Right lobe of liver (tissue), 6 donors: ENCODE measurements at places on chromosomes 16 and 17. TPM values are rescaled to one million over a fixed set of nuclear protein-coding genes. Genes with fewer than 3 reads are reported as not detected.

DNA sequence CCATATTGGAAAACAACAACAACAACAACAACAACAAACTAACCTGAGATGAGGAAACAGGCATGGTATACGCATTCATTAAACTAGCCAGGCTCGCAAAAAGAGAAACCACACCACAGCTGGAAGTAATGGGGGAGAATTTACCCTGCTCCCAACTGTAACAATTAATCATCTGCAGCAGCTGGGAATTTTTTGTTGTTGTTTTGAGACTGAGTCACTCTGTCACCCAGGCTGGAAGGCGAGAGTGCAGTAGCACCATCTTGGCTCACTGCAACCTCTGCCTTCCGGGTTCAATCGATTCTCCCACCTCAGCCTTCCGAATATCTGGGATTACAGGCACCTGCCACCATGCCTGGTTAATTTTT, 16.3 kb downstream of the PRPSAP1 start:
- no peak for DNase-seq

HIC1 gene
- 4.7 TPM for total RNA-seq

DNA sequence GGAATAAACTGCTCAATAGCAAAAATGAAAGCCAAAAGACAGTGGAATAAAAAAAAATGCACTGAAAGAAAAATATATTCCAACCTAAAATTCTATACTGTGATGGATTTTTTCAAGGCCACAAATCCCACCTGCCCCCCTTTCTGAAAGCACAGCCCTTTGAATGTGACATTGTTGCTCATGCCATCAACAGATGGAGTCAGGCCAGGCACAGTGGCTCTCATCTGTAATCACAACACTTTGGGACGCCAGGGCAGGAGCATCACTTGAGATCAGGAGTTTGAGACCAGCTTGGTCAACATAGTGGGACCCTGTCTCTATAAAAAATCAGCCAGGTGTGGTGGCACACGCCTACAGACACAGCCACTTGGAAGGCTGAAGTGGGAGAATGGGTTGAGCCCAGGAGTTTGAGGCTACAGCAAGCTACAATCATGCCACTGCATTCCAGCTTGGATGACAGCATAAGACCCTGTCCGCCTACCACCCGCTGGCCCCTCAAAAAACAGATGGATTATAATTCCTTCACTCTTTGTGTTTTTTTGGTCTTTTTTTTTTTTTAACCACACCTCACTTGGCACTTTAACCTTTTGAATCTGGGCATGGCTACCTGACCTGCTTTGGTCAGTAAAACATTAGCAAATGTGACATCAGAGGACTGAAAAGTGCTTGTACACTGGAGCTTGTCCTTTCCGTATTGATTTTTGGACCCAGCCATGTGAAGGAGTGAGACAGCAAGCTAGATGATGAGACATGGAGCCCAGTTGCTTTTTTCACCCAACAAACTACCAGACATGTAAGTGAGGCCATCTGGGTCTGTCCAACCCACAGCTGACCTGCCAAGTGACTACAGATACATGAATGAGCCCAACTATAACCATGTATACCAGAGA, 36.3 kb downstream of the GLG1 start:
- no peak for DNase-seq

ZFP3 gene
- 0.81 TPM for total RNA-seq

DNA sequence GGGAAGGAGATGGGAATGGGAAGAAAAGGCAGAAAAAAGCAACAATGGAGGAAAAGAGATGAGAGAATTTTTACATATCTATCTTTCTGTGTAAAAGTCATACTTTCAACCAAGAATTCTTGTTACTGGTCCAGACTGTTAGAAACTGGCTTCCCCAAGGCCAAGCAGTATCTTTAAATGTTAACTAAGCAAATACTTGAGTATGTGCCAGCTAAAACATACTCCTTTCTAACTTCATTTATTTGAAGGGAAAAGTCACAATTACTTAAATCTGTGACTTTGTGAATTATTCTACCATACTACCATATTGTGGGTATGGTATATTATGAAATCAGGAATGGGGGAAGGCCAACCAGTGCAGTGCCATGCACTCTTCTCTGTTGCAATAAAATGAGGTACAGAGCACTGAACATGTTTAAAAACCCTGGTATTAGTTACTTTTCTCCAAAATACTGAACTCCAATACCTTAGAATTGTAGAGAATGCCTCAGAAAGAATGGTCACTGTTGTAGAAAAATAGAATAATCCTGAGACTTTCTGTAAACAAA, 92.3 kb upstream of the C17orf78 start:
- DNase-seq: no peak

DNA sequence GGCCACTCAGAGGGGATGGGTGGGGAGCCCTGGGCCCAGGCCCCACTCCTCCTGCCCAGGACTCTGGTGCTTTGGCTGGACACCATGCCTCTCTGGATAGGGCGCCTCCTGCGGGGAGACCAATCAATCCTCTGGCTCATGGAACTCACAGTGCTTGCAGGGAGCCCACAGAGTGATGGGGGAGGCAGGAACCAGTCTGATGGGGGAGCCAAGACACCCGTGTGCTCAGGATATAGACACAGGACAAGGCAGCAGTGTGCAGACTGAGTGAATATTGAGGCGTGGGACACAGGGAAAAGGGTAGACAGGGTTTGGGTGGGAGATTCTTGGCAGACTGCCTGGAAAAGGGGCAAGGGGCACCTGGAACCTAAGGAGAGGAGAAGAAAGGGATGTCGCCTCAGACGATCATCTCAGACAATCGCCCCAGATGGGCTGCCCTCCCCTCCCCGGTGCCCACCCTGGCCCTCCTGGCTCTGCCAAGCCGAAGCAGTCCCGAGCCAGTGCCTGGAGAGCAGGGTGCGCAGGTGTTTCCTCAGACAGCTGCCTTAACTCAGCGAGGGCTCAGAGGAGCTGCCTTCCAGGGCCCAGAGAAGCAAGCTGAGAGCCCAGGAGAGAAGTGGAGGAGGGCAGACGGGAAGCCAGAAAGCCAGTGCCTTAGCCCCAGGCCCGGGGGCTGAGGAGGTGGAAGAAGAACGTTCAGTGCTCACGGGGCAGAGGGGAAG, 37.4 kb upstream of the DLX4 start:
- no peak for DNase-seq

GRCh38 chr16:55835581-55835980, 2.7 kb upstream of the CES1 start:
- peak; percentile 62 for DNase-seq

CCL8 gene
- not detected for total RNA-seq

GRCh38 chr16:47477679-47478078, 16.5 kb downstream of the PHKB start:
- DNase-seq: no peak

GRCh38 chr17:48998587-48999440, 1.6 kb downstream of the IGF2BP1 start:
- DNase-seq: no peak

DNA sequence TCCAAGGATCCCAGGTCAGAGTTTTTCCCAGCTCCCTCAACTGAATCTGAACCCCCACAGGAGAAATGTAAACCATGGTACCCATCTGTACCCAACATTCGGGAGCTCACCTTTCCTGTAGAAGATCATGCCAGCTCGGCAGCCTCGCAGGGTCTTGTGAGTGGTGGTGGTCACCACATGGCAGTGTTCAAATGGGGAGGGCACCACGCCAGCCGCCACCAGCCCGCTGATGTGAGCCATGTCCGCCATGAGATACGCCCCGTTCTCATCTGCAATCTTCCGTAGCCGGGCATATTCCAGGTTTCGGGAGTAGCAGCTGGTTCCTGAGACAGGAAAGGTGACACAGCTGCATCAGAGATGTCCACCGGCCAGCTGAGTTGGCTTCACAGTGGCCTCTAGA, 23.4 kb downstream of the SHMT1 start:
- no peak for DNase-seq

DNA sequence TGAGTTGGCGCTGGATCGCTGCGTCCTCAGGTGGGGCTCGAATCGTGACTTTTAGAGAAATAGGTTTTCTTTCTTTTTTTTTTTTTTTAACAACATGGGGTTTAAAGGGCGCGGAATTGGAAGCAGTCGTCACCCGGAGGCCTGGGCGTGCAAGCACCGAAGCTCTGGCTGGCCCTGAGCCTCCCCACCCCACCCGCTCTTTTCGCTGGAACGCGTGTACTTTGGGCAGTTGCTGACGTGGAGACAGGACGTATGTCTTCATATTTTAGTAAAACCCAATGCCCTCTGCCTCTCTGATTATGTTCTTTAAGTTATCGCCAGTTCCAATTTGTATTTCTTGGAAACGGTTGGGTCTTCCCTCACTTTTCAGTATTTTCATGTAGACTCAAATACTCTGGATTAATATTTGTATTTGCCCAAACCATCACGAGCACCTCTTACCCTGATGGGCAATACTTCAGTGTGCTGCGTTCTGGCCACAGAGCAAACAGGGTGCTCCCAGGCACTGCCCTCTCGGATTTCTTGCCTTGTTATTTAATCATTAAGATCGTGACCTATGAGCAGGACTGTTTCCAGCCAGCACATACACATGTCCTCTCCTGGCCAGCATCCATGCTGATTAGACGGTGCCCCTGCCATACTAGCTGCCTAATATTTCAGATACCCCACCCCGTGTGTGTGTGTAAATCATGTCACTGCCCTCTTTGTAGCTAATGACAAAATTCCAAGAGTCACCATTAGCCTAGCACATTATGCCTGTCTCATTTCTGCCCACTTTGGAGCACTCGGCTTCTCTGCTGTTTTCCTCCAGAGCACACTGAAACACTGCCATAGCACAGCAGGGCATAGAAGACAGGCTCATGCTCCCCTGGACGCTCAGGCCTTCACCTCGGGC, 805 bp upstream of the C16orf95 start:
- DNase-seq: peak; percentile 70

- DNase-seq: peak; percentile 65
These were observed 71.5 kb downstream of the WWP2 start for GRCh38 chr16:69833357-69834282.

GRCh38 chr17:79699386-79700036, 31.2 kb upstream of the ENPP7 start:
- no peak for DNase-seq

- DNase-seq: no peak
These were observed 16.3 kb upstream of the BCAR1 start for GRCh38 chr16:75267631-75268264.

CACNG3 gene
- total RNA-seq: not detected

GRCh38 chr17:28878158-28878910, 19.2 kb downstream of the FLOT2 start:
- no peak for DNase-seq

DRC3 gene
- total RNA-seq: 0.25 TPM

GRCh38 chr16:71572497-71573116, 4.3 kb downstream of the TAT start:
- DNase-seq: no peak

DNA sequence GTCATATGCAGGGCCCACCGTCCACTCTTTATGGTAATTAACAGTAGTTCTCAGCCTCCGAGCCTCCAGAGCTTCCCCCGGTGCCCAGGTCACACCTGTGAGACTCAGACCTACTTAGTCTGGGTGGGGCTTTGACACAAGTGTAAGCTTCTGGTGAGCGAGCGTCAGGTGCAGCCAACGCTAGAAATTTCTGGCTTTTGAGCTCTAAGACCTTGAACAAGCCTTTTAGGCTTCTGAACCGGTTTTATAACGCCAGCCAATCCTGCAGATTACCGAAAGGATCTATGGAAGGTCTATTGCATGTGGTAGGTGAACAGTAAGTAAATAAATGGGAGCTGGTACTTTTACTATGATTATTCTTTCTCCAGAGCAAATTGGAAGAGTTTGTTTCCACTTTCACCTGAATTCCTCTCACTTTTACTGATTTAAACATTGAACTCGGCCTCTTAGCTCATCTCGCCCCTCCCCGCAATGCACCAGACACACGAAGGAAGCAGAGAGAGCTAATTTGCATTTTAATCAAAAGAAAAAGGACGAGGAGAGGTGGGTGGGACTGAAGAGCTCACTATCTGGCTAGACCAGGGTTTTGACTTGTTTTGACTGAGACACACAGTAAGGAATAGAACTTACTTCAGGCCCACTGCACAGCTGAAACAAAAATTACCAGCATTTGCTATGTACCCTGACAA, 47.1 kb downstream of the ABAT start:
- no peak for DNase-seq

DNA sequence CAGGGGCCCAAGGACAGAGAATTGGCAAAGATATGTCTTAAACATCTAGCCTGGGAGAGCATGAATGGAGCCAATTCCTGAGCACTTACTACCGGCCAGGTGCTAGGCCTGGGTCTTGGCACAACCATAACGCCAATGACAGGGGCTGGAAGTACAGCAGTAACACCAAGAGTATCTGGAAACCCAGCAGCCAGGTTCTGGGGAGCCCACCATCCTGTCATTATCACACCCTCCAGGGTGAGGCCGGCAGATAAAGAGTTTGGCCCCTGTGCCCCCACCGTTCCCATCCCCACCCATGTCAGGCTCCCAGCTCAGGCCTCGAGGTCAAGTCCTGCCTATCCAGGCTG, 508 bp upstream of the TMC8 start:
- no peak for DNase-seq

SYCE1L gene
- 1.7 TPM for total RNA-seq

GRCh38 chr17:59333836-59334235, 2.4 kb downstream of the YPEL2 start:
- DNase-seq: no peak

GRCh38 chr16:49023050-49023449, 258.6 kb downstream of the CBLN1 start:
- DNase-seq: no peak

CDH15 gene
- total RNA-seq: not detected

DNA sequence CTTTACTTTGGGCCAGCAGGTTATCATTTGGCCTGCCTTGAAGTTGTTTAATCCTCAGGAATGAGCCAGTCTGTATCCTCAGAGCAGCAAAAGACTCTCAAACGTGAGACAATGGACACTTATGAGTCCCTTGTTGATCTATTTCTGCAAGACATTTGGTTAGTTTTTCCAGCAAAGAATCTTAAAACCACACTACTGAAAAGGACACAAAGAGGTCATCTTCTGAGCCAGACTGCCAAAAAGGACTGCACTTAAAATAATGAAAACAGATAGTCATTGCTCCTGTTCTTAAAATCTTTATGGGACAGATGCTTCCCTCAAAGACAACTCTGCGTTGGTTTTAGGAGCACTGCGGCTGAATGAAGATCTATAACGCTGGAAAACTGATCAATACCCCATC, 205.7 kb upstream of the PSMD7 start:
- DNase-seq: no peak

DNA sequence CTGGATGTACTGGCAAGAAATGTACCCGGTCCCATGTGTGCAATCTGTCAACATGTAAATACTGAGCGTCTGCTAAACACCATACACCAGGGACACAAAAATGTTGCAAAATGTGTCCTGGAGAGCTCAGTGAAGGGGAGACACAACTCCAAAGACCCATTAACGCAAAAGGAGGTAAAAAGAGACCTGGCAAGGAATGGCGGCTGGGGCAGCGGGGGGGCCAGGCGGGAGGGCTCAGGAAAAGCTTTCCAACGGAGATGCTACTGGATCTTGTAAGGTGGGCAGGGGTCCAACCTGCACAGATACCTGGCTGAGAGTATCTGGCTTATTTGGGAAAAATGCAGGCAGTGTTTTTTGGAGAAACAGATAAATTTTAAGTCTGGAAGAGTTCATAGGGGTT, 40.7 kb downstream of the ADCY9 start:
- DNase-seq: no peak

OMG gene
- not detected for total RNA-seq
